NCI-H2107 (cell line): ENCODE measurements at places on chromosomes 11 and 22.

GRCh38 chr22:44909241-44909640, 100.6 kb downstream of the PHF21B start:
- no peak for DNase-seq

DNA sequence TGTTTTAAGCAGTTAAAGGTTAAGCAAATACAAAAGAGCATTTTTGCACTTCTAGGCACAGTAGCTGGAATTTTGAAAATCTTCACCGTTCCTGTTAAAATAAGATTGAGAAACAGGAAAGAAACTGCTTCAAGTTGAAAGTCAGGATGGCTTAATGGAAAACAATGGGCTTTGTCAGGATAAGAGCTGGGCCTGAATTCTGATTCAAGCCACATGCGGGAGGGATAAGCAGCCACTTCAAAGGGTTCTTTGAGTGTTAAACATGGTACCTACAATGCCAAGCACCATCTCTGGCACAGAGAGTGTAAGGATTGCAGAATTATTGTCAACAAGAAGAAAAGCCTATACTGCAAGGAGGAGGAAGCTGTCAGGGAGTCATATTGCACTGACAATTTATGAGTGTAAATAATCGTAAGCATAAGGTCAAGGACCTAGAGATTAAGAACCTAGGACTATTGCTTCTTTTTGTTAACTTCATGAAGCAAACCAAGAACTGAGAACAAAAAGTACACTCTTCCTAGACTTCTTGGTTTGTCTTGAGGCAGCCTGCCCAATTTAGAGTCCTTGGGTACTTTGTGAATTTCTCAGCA, 32.5 kb downstream of the MPPED2 start:
- no peak for DNase-seq

- no peak for DNase-seq
Measured at GRCh38 chr11:129596351-129596750, 219.3 kb upstream of the TMEM45B start.

- DNase-seq = no peak
Measured at GRCh38 chr11:132685174-132685611, 847.1 kb downstream of the OPCML start.

- no peak for DNase-seq
Measured at GRCh38 chr22:44400763-44401060, 88.0 kb upstream of the SHISAL1 start.

- DNase-seq = no peak
Measured at GRCh38 chr22:47169801-47170140, 407.3 kb downstream of the TBC1D22A start.

GRCh38 chr11:65535102-65535501, 10.2 kb downstream of the SCYL1 start:
- no peak for DNase-seq
